ENCODE measurements at places on chromosomes 6 and 20.

DNA sequence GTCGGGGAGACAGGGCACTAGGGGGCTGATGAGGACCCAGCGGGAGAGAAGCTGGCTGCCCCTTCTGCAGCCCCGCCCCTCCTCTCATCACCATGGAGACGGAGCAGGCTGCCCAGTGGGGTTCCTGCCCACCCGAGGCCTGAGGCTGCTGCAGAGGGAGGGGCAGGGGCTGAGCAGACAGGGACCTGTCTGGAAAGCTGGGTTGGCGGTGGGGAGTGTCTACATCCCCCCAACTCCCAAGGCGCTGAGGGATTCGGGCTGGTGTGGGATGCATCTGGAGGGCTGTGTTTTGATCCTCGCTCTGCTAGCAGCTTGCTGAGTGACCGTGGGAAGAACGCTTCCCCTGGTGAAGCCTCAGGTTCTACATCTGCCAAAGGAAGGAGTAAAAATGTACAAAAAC lies 1.2 kb upstream of the BPI start:
- DNase-seq: no peak

- no peak for DNase-seq
Observed at GRCh38 chr6:108687921-108688320, 127.2 kb downstream of the FOXO3 start.

GRCh38 chr6:161415302-161415855 lies 141.5 kb upstream of the AGPAT4 start:
- no peak for DNase-seq

GRCh38 chr6:151716526-151716932 lies 91.0 kb upstream of the ESR1 start:
- no peak for DNase-seq

DNA sequence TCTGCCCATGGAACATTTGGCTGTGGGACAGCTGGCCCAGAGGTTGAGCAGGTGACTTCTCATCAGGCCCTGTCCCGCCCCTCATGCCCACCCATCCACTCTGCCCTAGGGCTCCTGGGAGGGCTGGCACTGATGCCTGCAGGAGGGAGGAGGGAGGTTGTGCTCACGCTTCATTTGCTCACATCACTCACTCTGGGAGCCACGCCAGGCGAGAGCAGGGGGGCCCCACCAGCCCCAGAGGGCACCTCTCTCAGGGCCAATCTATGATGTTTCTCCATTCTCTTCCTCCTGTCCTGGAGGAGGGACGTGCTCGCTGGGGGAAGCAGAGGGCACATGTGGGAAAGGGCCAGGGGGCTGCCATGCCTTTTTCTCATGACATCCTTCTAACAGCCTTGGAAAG lies 10.9 kb upstream of the GLP1R start:
- DNase-seq: no peak

GRCh38 chr20:63432577-63433325 lies 39.7 kb downstream of the KCNQ2 start:
- DNase-seq: no peak

- no peak for DNase-seq
Observed at GRCh38 chr6:66865771-66866170, 1158.7 kb upstream of the EYS start.

GRCh38 chr6:90278129-90278528 lies 18.5 kb downstream of the BACH2 start:
- DNase-seq: no peak

Measured in GM23248 (cell line).